Stimulated activated CD4-positive, alpha-beta T cell treated with anti-CD3 and anti-CD28 coated beads, Interleukin-2, amount 100 ng/mL, for 48 hours (primary cell): ENCODE measurements at places on chromosomes 3 and 15.

GRCh38 chr15:69853544-69853951 lies 244.2 kb downstream of the TLE3 start:
- DNase-seq: no peak

GRCh38 chr3:169295912-169296570 lies 367.5 kb downstream of the MECOM start:
- DNase-seq: no peak

DNA sequence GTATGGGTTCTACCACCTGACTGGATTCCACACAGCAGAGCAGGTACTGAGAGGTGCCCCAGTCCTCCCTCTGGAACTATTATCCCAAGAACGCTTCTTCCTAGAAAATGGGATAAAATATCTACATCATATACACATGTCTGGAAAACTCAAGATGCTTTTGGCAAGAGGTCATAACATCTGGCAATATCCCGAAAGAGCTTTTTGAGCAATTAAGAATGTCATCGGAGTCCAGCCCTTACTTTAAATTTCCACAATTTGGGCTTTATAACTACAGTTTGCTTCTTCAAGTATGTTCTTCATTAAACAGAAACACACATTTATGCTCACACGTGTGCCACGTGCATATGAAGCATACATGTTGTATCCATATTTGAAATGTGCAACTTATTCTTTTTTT lies 365.9 kb upstream of the THBS1 start:
- DNase-seq: no peak

GRCh38 chr15:31098491-31098917 lies 3.0 kb downstream of the TRPM1 start:
- no peak for DNase-seq

- no peak for DNase-seq
These were observed 40.8 kb upstream of the PROK2 start for GRCh38 chr3:71825551-71826283.

DNA sequence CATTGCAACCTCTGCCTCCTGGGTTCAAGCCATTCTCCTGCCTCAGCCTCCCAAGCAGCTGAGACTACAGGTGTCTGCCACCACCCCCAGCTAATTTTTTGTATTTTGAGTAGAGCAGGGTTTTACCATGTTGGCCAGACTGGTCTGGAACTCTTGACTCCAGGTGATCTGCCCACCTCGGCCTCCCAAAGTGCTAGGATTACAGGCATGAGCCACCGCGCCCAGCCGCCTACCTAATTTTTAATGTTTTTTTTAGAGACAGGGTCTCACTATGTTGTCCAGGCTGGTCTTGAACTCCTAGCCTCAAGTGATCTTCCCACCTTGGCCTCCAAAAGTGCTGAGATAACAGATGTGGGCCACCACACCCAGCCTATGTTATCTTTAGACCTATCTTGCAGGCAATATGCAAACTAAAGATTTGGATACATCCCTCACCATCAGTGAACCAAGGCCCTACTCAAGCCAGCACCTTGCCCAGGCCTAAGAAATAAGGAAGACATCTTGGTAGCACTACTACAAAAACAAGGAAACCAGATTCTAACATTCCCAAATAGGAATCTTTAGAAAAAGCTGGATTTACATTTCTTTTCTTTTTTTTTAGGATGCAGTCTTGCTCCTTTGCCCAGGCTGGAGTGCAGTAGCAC lies 6.3 kb upstream of the GMPPB start:
- no peak for DNase-seq

DNA sequence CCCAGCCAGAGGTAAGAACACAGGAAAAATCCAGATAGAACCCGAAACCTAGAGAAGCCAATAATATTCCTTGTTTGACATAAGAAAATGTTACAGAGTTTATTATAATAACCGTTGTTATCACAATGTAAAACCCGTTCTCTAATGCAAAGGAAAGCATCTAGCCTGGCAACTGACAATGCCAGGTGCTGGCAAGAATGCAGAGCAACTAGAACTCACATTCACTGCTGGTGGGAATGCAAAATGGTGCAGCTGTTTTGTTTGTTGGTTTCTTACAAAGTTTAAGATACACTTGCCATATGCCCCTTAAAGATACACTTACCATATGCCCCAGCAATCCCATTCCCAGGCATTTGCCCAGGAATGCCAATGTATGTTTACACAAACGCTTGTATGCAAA lies 23.4 kb downstream of the VPS39 start:
- DNase-seq: no peak

DNA sequence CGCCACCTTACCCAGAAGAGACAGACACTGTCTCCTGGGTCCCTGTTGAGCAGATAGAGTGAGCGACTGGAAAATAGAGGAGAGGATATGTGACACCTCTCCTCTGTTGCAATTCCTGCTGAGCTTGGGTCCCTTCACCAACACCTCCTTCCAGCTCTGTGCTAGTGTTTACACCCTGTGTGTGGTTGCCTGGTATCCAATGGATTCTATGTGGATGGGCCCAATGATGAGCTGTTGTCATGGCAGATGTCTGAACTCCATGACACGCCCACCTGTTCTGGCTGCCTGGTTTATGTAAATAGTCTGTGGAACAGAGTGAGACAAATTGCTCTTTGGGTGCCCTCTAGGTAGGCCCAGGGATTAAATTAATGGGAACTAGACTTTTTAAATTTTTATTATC lies 23.7 kb downstream of the RBM5 start:
- DNase-seq: no peak

DNA sequence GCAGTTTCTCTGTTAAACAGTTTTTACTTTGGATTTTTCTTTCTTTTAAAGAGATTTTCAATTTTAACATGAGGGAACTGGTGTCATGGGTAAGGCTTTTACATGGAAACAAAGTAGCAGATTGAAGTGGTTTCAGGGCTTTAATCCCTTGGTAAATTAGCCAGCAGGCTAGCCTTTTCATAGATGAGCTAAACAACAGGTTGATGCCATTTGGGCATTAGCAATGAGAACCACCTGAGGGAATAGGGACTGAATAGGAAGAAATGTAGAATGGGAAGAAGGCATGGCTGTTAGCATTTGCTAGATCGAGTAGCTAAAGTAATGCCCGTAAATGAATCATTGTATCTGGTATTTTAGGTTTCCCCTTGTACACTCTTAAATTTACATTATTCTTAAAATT lies 165.5 kb upstream of the MLF1 start:
- no peak for DNase-seq

DNA sequence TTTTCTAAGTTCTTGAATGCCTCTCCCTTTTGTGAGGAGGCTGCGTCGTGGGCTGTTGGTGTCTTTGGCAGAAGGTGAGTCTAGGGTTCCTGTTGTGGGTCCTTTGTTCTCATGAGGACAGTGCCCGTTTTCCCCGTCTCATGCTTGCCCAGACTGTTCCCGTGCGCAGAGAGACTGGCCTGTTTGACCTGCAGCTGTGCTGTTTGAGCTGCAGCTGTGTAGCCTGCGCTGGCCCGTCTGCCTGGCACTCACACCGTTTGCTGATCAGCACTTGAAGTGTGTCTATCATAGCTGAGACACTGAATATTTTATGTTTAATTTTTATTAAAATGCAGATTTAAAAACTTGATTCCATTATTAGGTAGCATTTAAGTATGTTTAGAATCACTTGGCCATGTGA lies 9.9 kb downstream of the GOLGA6L2 start:
- no peak for DNase-seq

DNA sequence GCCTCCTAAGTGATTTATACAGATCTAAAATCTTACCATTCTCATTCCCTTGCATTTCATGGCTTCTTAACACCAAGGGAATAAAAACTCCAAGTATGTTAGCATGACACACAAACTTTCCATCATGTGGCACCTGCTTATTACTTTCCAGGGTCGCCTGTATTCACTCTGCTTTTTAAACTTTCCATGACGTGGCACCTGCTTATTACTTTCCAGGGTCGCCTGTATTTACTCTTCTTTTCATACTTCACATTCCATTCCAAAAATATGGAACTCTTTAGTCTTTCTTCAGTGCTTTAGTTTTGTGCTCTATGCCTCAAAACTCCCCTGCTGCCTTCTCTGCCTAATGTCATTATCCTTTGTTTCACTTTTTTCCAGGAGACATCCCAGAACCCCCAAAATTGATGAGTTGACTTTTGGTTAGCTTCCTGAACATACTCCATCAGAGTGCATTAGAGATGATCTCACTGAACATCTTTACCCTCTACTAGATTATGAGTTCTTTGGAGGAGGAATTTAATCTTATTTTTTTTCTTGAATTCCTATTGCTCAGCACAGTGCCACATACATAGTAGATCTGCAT lies 47.0 kb downstream of the CALML4 start:
- no peak for DNase-seq

GRCh38 chr3:43503067-43503728 lies 118.6 kb downstream of the ANO10 start:
- no peak for DNase-seq

GRCh38 chr3:83513677-83514076 lies 1445.1 kb upstream of the CADM2 start:
- no peak for DNase-seq

DNA sequence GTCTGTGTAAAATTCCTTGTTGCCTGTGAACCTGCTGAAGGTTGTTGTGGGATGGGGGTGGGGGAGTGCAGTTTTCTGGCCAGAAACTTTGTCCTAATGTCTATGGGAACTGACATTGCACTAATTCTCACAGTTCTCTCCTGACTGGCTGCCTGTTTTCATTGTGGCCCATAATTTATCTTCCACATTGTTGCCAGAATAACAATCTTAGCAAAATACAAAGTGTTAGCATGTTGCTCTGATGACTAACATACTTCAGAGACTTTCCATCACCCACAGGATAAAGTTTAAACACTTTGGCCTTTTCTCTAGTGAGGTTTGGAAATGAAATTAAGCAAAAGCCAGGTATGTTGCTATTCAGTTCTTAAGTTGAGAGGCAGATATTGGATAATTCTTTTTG lies 81.4 kb upstream of the TBC1D5 start:
- no peak for DNase-seq

DNA sequence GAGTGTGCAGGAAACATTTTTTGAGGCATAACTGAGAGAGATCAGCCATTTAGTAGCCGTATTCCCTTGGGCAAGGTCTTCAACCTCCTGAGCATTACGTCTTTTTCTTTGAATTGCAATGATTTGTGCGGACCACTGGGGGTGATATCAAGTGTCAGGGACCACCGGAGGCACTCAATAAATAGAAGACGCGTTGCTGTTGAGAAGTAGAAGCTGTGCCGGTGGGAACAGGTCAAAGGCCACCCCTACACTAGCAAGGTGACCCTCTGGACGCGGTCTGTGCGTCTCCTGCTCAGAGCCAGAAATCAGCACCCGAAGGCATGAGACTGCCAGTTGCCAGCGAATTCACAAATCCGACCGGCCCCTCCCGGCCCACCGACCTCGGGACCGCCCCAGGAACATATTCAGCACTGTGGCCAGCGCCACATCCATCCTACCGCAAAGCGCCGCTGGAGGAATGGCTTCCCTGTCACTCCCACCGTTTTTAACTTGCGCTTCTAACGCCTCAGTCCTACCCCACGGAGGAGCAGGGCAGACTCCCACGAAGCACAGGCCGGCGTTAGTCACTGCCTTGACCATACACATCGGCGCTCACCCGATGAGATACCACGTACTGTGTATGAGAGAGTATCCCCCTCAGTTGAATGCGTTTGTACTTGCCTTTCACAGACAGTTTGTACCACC lies 1.4 kb upstream of the GHSR start:
- DNase-seq: no peak

DNA sequence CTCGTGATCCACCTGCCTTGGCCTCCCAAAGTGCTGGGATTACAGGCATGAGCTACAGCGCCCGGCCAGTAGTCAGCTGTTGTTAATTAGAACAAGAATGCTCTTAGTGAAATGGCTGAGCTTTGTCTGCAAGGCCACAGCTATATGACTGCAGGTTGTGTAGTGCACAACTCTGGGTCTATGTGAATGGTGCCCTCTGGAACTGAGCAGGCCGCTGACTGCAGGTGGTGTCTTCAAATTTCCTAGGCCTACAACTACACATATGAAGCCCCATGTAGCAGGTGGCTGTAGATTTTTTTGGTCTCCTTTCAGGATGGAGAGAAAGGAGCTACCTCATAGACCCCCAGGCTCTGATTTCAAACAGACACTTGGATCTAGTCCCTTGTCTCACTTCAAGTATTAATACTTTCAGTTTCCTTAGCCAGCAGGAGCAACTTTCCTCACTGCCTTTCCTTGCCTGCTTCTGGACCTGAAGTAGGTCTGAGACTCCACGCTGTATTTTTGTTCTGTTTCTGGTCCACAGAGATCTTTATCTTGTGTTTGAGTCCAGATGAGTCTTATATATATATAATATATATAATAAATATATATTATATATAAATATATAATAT lies 86.9 kb downstream of the C3orf80 start:
- DNase-seq: no peak

DNA sequence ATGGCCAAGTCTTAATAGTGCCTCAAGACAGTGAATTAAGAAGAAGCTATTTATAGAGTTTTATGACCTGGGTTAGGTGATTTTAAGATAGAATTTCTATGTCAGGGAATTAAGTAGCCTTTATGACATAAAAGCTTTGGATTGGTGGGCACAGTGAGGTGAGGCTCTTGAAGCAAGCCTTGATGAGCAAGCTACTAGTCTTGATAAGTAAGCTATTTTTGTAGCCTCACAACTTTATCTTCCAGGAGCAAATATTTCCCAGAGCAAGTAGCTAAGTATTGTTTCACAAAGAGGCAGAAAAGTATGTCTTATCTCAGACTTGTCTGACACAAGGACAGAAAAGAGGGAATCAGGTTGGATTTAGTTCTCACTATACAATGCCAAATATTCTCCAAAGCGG lies 491.7 kb upstream of the RASGRP1 start:
- no peak for DNase-seq

GRCh38 chr3:144564011-144564410 lies 592.4 kb downstream of the DIPK2A start:
- no peak for DNase-seq

GRCh38 chr15:49953421-49953820 lies 165.6 kb downstream of the ATP8B4 start:
- no peak for DNase-seq

GRCh38 chr15:25416693-25417092 lies 22.1 kb downstream of the UBE3A start:
- no peak for DNase-seq

- no peak for DNase-seq
These were observed 83.4 kb upstream of the WNT7A start for GRCh38 chr3:13963137-13963886.

DNA sequence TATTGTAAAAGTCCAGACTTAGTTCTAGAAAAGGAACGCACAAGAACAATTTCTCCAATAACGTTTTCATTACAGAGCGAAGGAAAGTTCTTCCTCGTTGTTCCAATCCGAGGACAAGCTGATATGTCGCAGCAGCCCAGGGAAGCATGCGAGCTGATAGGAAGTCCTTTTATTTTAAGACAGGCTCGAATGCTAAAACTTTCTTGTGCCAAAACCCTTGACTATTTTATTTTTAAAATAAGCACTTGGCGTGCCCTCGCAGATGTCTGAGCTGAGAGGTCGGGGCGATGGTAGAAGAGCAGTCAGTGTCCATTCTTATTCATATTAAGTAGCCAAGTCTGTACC lies 433 bp upstream of the MITF start:
- DNase-seq: no peak

- DNase-seq: no peak
These were observed 58.2 kb downstream of the CFAP20DC start for GRCh38 chr3:58991623-58992022.
